ENCODE measurements at places on chromosomes 1 and 21.

DNA sequence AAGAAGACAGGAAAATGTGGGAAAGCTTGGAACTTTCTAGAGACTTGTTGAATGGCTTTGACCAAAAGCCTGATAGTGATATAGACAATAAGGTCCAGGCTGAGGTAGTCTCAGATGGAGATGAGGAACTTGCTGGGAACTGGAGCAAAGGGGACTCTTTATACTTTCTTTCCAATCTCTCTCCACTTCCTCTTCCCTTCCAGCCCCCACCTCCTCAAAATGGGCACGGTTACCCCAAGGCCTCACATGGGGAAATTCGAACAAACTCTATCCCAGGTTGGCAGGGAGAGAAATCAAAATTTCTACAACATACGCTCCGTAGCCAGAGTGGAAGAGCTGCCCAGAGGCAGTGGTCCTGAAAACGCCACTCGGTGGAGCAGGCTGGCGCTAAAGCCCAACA is 15.2 kb downstream of the PPT1 start:
- DNase-seq: no peak

DNA sequence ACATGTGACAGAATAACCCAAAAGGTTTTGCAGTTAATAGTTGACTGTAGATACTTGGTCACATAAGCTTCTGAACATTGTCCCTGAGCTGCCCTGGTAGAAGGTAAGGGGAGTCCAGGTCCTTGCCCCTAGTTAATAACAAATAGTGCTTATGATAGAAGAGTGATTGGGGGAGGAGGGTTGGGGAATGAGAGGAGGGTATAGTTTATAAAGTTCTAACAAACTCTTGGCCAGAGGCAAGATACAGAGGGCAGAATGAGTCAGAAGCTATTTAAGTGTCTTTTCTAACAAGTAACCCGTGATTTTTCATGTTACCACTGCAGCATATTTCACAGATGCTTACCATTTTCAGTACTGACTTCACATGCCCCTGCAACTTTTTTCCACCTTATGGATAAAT is 26.7 kb upstream of the MYOCOS start:
- no peak for DNase-seq

- no peak for DNase-seq
Measured at GRCh38 chr1:61287014-61287413, 204.7 kb downstream of the NFIA start.

DNA sequence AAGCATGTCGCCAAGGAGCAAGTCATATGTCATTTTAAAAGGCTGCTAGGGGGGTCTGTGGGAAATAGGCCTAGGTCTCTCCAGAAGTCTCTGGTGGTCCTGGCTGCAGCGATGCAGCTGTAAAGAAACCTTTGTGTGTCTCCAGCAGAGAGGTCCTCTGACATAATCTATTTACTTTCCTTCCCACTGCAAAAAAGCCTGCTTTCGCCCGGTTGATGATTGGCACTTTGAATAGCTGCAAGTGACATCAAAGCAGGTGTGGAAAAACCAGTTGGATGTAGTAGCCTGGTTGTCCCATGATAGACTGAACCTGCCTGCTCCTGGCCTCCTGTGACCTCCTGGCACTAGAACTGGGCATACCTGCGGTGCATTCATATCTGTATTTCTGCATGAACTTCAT is 13.8 kb downstream of the RASSF5 start:
- DNase-seq: no peak

GRCh38 chr21:15706696-15707095 is 23.1 kb upstream of the USP25 start:
- no peak for DNase-seq

Measured in central memory CD4-positive, alpha-beta T cell (primary cell).